ENCODE measurements at places on chromosomes 13 and 19.

DNA sequence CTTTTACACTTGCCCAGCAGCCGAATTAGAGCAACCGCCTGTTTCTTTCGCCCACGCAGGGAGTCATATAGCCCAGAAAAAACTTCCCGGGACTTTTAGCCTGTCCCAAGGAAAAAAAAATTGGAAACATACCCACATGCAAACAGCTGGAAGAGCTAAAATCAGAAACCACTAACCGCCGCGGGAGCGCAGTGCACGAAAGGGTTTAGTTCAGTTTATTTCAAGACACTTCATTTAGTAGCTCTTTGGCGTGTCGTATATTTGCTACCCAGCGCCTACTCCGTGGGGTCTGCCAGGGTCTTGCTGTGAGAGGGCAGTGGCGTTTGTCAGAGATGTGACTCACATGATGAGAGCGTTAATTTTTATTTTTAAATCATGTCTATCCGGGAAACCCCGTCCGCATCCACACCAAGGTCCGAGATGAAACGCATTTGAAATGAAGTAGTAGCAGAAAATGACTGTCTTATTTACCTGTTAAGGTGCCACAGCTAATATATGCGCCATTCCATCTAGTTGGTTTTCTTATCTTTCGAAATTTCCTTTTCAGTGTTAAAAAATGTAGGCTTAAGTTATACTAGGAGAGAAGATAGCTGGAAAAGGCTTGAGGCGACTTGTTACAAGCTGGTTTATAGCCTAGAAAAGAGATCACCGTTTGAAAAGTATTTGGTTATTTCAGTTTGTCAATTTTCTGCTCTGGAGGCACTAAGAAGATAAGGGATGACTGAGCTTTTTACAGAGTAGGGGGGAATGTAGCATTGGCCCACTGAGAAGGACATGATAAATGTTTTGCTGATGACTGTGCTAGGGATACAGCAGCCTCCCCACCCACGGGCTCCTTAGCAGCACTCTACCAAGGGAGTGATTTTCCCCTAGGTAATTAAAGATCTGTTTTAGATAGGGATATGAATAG lies 1.7 kb downstream of the KLF5 start:
- DNase-seq = no peak

DNA sequence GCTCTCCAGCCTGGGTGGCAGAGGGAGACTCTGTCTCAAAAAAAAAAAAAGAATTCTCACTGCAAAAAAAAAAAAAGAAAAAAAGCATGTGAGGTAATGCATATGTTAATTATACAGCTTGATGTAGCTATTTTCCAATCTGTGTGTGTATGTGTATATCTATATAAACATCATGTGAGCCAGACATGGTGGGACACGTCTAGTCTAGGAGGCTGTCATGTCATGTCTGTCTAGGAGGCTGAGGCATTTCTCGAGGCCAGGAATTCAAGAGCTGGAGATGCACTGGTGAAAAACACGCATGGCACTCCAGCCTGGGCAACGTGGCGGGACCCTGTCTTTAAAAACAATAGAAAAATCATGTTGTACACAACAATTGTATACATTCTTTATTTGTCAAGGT lies 6.9 kb upstream of the SBK3 start:
- no peak for DNase-seq

DNA sequence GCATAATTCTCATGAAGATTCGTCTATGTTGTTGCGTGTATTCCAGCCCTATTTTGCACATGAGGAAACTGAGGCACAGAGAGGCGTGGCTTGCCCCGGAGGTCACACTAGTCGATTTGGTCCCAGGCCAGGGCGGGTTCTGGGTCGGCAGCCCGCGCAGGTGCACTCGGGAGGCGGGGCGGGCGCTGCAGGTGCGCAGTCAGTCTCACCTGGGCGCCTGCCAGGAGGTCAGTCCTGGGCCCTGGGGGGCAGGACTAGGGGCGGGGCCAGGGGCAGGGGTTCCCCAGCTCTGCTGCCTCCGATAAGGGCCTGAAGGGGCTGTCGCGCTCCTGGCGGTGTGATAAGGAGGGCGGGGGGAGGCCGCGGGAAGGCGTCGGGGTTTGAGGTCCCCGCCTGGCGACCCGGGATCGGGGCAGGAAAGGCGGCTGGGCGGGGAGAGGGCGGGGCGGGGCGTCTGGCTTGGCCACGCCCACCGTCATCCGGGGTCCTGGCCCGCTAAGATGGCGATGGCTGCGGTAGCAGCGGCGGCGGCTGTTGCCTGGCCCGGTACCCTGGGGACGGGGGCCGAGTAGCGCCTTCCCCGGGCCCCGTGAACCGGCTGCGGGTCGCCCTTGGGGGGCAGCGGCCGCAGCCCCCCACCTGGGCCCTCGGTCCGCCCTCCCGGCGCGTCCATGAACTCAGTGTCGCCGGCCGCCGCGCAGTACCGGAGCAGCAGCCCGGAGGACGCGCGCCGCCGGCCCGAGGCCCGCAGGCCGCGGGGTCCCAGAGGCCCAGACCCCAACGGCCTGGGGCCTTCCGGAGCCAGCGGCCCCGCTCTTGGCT lies at the start of gene ATG4D:
TSS of gene ATG4D (plus strand) at position 485 of the 822 bp plus-strand sequence. CDS start at position 672, 187 bp downstream.
- DNase-seq = peak; percentile 71

- DNase-seq = no peak
Observed at GRCh38 chr13:71712988-71713653, 153.9 kb downstream of the DACH1 start.

- no peak for DNase-seq
Observed at GRCh38 chr13:33577007-33577406, 240.9 kb upstream of the RFC3 start.

- no peak for DNase-seq
Observed at GRCh38 chr13:93473441-93474270, 247.0 kb downstream of the GPC6 start.

- no peak for DNase-seq
Observed at GRCh38 chr13:93430381-93430780, 203.8 kb downstream of the GPC6 start.

DNA sequence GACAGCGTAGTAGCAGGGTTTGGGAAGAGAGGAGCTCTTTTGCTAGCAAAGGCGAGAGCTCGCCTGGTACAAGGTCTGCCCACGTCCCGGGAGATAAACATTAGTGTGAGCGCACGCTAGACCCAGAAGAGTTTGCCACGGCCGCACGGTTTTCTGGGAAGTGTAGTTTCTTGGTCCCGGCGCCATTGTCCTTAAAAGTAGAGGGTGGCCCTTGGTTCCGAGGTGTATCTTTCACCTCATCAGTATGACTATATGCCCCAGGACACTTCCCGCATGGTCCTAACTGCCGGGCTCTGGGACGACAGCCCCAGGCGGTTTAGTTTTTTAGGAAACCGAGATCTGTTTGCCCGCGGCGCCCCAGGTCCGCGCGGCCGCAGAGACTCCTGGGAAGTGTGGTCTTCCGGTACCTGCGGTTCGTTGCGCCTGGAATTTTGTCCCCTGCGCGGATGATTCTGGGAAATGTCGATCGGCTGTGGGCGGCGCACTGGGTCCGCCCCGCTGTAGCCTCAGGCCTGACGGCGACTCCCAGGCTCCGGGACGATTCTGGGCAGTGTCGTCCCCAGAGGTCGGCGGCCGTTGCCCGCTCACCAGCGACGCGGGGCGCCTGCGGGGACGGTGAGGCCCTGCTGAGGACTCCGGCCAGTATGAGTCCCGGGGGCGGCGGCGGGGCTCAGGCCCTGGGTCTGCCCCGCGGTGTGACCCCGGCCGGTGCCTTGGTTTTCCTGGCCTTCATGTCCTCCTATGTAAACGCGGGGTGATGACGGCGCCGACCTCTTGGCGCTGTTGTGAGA lies at the start of gene ZNF181:
TSS of gene ZNF181 (plus strand) at position 498 of the 791 bp plus-strand sequence. CDS start 795 bp downstream, outside the sequence.
- peak; percentile 54 for DNase-seq

GRCh38 chr13:32028711-32029110 lies 2.9 kb upstream of the FRY start:
- DNase-seq = no peak

- peak; percentile 20 for DNase-seq
Observed at GRCh38 chr13:20475927-20476691, 49.5 kb downstream of the CRYL1 start.

- no peak for DNase-seq
Observed at GRCh38 chr19:45660636-45661035, 7.4 kb upstream of the GIPR start.

DNA sequence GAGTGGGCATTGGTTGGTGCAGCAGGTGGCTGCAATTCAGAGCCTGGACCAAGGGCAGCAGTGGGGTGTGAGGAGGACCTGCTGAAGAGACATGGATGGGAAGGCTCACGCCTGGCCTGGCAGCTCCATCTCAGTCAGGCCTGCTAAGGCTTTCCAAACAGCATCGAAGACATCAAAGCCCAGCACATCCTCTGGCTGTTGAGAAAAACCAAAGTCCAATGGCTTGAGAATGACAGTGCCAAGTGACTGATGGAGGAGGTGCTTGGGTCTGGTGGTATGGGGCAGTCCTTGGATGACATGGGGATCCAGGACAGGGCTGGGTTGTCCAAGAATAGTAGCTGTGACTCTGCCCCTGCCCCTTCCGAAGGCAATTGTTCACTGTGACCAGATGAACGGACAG lies 19.0 kb upstream of the XPO4 start:
- DNase-seq = no peak

DNA sequence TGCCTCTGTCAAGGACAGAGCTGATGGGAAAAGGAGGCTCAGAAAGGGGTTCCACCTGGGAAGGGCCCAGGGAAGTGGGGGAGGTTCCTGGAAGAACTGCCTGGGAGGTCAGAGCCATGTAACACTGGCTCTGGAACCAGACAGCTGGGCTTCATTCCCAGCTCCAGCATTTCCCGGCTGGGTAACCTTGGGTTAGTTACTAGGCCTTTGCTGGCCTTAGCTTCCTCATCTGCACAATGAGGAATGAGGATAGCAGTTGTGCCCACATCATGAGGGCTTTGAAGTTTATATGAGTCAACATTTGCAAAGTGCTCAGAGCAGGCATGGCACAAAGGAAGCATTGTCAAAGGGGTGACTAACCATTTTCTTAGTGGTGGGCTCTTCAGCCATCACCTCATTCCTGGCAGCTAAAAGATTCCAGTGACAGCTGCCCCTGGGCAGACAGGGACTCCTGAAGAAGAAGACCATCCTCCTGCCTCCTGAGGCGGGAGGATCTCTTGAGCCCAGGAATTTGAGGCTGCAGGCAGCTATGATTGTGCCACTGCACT lies 1.7 kb upstream of the DNAJB1 start:
- DNase-seq = no peak

DNA sequence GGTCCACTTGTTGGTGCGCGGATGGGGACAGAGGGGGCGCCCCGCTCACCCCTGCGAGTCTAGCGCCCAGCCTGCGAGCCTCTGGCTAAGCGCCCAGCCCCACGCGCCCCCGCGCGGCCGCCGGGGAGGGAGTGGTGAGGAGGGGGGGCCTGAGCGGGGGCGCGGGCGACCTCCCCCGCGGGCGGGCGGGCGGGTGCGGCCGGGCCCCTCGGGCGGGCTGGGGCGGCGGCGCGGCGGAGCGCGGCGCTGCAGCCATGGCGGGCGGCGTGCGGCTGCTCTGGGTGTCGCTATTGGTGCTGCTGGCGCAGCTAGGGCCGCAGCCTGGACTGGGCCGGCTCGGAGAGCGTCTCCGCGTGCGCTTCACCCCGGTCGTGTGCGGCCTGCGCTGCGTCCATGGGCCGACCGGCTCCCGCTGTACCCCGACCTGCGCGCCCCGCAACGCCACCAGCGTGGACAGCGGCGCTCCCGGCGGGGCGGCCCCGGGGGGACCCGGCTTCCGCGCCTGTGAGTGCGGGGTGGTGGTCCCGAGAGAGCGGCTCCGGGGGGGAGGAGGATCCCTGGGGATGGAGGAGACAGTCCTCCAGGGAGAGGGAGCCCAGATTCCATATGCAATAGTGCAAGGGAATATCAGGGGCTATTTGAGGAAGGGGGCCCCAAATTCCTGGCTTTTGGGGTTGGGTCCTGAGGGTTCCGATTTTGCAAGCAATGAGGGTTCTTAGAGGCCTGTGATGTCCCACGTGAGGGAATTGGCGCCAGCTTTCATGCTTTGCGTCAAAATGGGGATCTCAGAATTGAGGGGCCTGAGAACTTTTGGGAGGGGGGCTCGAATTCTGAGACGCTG lies at the start of gene LTBP4:
TSS of gene LTBP4 (plus strand) at position 236 of the 841 bp plus-strand sequence. CDS start at position 255, 19 bp downstream.
- no peak for DNase-seq

DNA sequence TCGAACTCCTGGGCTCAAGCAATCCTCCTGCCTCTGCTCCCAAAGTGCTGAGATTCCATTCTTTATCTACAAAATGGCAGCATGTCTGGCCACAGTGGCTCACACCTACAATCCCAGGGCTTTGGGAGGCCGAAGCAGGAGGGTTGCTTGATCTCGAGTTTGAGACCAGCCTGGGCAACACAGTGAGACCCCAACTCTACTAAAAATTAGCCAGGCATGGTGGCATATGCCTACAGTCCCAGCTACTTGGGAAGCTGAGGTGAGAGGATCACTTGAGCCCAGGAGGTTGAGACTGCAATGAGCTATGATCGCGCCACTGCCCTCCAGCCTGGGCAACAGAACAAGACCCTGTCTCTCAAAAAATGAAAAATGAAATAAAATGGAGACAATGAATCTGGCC lies 6.1 kb downstream of the NAPA start:
- DNase-seq = no peak

GRCh38 chr13:59024434-59024833 lies 1139.3 kb downstream of the DIAPH3 start:
- DNase-seq = no peak

- DNase-seq = no peak
Observed at GRCh38 chr13:59363947-59364346, 799.8 kb downstream of the DIAPH3 start.

DNA sequence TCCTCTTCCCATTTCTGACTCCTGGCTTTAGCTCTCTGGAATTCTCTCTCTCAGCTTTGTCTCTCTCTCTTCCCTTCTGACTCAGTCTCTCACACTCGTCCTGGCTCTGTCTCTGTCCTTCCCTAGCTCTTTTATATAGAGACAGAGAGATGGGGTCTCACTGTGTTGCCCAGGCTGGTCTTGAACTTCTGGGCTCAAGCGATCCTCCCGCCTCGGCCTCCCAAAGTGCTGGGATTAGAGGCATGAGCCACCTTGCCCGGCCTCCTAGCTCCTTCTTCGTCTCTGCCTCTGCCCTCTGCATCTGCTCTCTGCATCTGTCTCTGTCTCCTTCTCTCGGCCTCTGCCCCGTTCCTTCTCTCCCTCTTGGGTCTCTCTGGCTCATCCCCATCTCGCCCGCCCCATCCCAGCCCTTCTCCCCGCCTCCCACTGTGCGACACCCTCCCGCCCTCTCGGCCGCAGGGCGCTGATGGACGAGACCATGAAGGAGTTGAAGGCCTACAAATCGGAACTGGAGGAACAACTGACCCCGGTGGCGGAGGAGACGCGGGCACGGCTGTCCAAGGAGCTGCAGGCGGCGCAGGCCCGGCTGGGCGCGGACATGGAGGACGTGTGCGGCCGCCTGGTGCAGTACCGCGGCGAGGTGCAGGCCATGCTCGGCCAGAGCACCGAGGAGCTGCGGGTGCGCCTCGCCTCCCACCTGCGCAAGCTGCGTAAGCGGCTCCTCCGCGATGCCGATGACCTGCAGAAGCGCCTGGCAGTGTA lies 2.7 kb downstream of the APOE start:
- DNase-seq = no peak

DNA sequence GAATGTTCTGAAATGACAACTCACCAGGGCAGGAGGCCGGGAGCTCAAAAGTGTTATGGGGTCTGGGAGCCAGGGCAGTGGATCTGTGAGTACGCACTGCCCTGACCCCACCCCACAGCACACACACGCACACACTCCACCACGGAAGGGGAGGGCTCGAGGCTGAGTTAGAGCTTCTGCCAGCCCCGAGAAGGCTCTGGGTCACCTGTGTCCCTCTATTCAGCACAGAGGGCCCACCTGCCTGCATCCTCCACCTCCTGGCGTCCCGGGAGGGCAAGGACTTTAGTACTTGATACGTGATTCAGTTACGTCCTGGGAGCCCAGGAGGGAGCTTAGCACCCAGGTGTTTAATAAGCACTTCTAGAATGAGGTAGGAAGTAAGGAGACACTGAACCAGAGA lies 190.0 kb upstream of the GPR12 start:
- DNase-seq = no peak

GRCh38 chr19:49468746-49469447 lies 5.1 kb upstream of the FLT3LG start:
- DNase-seq = peak; percentile 65
